Activated CD4-positive, alpha-beta T cell treated with anti-CD3 and anti-CD28 coated beads, Interleukin-2, Interleukin-6, amounts not matched to agents 100 ng/mL and 50 ng/mL, durations not matched to agents 16 hours and 8 hours (primary cell): ENCODE measurements at places on chromosomes 3 and 15.

GRCh38 chr3:170602556-170602955, 16.7 kb upstream of the SLC7A14 start:
- DNase-seq, result no peak

GRCh38 chr3:48276911-48277641, 36.2 kb downstream of the ZNF589 start:
- DNase-seq, result no peak

DNA sequence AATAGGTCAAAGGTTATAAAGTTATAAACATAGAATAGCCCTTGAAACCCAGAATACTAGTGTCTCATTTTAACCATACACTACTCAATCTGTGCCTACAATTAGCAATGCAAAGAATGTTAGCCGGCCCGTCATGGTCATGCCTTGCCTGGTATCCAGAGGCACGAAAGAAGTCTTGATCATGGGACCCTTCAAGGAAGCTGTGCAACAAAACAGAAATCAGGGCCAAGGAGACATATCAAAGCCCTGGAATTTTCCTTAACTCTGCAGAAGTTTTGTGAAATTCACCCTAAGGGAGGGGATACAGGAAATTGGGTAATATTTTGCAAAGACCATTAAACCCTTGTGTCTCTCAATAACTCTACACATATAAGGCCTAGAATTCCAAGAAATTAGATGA, 482.4 kb downstream of the ROBO1 start:
- DNase-seq, result no peak

DNA sequence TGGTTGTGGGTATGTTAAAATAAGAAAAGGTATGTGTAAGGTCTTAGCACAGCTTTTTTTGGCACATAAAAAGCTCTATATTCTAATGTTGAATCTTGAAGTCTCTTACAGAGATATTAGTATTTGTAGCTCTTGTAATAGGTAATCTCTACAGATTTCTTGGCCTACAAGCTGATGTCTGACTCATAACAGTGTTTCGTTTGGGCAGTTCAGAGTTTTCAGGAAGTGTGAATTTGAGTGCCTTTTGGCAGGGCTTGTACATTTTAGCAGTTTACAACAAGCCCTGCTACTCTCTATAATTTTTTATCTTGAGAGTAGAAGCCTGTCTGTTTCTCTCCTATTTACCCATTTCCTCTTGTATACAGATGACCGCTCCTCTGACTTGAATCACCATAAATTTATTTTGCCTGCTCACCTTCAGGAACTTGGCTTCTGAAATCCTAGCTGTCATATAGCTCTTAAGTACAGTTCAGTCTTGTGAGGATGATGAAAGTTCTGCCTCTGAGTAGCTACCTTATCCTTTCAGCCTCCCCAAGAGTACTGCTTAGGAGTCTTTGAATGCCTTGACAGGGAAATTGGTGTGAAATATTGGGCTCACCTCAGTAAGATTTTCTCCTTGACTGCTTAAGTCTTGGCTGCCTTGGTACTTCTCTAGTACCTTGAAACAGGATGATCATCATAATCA, 419.9 kb upstream of the RARB start:
- no peak for DNase-seq

DNA sequence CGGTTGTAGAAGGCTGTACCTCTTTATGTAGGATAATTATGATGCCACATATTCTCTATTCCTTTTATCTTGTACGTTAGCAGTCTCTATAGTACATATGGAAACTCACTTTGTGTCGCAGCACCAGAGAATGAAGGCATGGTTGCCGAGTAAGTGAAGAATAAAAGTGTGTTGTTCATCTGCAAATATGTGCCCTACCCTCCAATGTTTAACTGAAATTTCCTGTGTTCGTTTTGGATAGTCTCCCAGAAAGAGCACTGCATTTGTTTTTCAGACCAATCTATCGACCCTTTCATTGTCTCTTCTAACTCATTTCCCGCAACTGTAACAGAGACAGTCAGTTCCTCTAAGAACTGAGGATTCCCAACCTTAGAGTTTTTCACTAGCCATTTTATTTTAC, 592.8 kb downstream of the TUSC7 start:
- DNase-seq, result no peak

DNA sequence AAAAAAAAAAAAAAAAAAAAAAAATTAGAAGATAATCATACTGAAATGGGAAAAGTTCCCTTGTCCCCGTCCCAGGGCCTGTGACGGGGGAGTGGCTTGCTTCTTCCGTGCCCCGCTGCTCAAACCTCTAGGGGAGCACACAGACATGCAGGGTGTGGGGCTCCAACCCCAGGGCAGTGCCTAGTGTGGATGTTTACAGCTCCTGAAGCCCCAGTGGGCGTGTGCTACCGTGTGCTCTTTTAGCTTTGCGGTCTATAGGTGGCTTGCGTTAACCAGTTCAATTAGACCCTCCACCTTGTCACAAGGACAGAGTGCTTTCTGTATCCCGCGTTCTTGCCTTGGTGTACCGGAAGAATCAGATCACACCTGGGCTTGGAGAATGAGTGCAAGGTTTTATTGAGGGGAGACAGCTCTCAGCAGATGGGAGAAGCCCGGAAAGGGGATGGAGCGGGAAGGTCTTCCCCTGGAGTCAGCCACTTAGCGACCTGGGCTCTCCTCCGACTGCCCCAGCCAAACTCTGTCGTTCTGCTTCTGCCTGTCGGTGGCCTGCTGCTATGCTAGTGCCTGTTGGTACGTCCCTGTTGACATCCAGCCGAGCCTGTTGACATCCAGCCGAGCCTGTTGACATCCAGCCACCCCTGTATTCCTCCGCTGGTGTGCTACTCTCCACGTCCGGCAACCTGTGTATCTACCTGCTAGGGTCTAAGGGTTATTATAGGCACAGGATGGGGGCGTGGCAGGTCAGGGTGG, 569.8 kb downstream of the VGLL3 start:
- no peak for DNase-seq

DNA sequence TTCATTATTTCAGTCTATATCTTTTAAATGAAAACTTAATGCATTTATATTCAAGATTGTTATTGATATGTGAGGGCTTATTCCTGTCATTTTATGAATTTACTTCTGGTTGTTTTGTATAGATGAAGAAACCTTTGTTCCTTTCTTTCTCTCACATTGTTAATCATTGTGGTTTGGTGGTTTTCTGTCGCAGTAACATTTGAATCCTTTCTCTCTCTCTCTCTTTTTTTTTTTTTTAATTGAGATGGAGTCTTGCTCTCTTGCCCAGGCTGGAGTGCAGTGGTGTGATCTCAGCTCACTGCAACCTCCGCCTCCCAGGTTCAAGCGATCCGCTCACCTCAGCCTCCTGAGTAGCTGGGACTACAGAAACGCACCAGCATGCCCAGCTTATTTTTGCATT, 22.1 kb downstream of the AGBL1 start:
- DNase-seq, result no peak

DNA sequence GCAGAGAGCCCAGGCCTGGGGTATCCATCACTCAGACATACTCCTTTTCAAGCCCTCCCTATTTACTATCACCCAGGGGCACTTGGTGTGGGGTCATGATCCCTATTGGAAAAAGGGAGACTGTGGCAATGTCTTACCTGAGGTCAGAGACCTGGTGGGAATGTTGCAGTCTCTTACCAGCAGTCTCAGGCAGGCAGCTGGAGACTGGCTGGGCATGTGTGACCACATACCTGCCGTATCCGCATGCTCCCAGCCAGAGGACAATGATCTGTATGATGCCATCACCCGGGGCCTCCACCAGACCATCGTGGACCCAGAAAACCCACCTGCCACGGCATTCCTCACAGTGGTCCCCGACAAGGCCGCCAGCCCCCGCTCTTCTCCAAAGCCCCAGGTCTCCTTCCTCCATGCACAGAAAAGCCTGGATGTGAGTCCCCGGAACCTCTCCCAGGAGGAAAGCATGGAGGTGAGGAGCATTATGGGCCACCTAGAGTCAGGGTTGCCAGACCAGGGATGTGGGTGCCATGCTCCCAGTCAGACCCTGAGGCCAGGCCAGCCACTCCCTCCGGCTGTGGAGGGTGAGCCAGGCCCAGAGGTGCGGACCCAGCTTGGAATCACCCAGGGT, 5.9 kb downstream of the SH2D7 start:
- DNase-seq, result no peak

- DNase-seq, result no peak
Measured at GRCh38 chr15:28902856-28903255, 17.1 kb downstream of the APBA2 start.

GRCh38 chr3:6301626-6302025, 559.3 kb upstream of the GRM7 start:
- no peak for DNase-seq
